ENCODE measurements at places on chromosomes 11 and 22.

GRCh38 chr11:108983636-108984420, 319.0 kb downstream of the DDX10 start:
- no peak for DNase-seq

GRCh38 chr11:130031945-130032344, 29.3 kb upstream of the PRDM10 start:
- no peak for DNase-seq

GRCh38 chr11:27619763-27620335, 80.4 kb downstream of the BDNF start:
- no peak for DNase-seq

DNA sequence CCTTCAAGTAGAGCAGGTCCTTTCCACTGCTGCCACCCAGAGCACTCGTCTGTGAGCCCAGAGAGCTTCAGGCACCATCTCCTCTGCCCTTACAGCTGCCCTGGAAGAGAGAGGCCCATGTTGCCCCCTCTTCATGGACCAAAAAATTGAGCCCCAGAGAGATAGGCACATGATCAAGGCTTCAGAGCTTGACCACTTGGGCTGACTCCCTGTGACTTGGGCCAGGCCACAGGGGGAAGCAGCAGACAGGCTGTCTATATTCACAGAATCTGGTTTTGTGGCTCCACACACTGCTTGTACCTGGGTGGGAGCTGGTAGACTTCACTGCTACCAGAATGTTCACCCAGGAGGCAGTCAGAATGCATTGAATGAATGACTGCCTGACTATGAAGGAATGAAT, 58.2 kb downstream of the SMIM38 start:
- DNase-seq: no peak

DNA sequence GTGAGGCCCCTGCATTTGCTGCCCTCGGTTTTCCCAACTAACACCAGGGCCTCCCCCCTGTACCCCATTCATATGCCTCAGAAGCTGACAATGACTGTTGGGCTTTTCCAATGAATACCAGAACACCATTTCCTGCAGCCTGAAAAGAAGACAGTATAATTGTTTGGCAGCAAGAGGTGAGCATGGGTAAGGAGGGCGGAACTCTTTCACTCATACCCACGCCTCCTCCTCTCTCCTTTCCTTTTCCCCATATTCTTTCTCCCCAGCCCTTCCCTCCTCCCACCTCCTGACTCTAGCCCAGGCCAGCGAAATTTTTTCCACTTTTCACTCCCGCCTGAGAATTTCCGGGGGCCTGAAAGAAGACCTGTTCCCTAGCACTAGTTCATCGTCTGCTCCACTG, 58.0 kb upstream of the CHST1 start:
- no peak for DNase-seq

DNA sequence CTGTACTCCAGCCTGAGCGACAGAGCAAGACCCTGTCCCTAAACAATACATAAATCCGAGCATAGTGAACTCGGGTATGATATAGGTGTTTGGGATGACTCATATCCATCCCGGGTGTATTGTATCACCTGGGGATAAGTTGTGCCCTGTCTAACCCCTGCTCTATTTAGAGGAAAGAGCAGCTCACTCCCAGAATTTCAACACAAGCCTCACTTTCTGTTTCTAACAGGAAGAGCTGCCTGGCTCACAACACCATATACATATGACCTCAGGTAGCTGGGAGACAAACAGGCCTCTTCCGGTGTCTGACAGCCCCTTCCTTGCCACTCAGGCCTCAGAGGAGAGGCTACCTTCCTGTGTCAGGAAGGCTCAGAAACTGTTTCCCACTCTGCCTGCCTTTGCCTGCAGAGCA, 9.9 kb upstream of the MICALL1 start:
- no peak for DNase-seq

GRCh38 chr11:75715688-75716087, 1.9 kb upstream of the MOGAT2 start:
- no peak for DNase-seq

- DNase-seq: no peak
Measured at GRCh38 chr11:69393865-69394233, 87.6 kb upstream of the LINC01488 start.

DNA sequence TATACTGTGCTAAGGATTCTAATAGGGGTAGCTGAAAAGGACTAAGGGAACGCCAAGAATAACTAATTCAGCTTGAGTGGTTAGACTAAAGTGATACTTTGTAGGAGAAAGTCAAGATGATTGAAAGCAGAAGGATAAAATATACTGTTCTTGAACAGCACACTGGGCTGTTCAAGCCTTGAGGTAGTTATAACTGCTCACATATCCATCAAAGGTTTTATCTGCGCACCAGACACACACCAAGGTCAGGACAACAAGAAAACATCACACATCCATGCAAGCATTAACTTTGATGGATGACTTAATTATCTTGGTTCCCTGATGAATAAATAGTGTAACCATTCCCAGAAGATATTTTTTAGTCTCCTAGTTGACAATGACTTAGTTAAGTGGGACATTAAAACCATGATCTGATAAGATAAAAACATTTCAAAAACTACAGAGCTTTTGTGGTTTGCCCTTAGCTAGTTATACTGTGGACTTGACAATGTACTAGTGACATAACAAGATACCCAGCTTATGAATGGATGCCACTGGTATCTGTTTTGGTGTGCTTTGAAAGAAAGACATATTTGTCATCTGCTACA, 728.9 kb downstream of the JRKL start:
- DNase-seq: no peak

DNA sequence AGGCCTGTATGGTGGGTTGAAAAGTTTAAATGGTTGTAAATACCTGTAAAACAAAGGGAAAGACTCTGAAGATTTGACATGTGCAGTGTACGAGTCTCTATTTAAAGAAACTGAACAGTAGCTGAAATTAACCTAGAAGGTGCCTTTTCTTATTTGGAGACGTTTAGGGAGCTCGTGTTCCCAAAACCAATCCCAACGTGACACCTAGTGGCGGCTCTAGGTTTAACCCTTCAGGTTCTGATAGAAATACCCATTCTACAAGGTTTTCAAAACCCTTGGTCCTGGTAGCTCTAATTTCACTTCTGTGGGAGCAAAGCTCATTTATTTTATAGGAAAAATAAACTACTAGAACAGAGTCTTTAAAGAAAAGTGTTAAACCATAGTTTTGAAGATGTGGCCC, 258.3 kb downstream of the LRRC4C start:
- peak; percentile 55 for DNase-seq

DNA sequence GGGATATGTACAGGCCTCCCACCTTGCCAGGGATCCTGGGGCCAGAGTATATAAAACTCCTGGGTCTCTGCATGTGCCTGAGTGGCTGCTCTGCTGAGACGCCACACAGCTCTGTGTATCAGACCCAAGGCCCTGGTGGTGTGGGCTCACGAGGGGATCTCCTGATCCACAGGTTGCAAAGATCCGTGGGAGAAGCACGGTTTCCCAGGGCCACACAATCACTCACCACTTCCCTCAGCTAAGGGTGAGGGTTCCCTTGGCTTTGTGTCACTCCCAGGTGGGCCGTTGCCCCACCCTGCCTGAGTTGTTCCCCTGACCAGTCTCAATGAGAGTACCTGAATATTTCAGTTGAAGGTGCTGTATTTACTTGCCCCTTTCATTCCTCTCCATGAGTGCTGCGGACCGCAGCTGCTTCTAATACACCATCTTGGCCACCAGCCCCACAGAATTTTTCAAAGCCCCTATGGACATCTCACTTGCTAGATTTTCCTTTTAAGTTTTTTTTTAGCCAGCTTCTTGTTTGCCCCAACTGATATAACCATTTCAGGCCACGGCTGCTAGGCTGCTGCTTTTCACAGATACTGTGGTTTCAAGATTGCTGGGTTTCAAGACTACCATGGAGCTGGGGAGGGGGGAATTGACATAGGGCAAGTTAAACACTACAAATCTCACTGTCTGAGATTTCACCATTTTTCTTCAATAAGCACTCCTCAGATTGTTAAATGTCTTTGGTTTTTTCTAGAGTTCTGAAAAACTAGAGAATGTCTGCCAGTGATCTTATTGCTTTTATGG, 13.7 kb upstream of the DEPDC7 start:
- no peak for DNase-seq

GRCh38 chr11:62145261-62145871, 21.6 kb downstream of the INCENP start:
- no peak for DNase-seq
